Stimulated activated CD8-positive, alpha-beta memory T cell treated with anti-CD3 and anti-CD28 coated beads, Interleukin-7, amount 100 ng/mL, for 4 hours (primary cell): ENCODE measurements at places on chromosomes 3 and 15.

DNA sequence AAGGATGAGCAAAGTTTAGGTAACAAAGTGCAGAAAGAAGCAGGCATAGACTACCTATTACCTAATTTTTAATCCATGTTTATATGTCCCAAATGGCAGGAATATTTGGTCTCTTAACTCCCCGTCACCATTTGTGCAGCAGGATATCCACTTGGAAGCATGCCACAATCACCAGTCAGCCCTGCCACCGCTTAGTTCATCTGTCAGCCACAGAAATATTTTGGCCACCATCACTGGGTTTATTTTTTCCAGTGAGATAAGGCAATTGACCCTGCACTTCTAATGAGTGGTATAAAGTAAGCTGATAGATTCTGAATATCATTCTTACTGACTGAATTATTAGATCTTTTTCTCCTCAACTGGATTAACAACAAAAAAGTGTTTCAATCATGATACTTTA, 152.9 kb upstream of the SOX2 start:
- DNase-seq, result no peak

DNA sequence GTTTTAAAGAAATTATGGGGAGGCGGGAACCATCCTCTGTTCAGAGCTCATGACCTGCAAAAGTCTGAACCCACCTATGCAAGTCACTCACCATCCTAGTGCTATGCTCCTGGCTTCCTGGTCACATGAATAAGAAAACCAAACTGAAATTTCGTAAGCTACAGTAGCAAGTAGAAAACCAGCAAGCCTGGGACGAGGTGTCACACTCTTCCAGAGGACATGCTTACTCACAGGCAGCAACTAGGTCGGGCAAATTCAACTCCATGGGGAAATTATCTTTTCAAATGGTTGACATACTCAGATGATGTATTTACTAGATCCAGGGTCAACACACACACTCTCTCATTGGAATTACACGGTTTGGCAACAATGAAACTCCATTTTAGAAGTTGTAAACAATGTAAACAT, 31.3 kb downstream of the LDHAL6B start:
- DNase-seq, result no peak

- no peak for DNase-seq
Measured at GRCh38 chr3:35665390-35666055, 26.2 kb downstream of the ARPP21 start.

- DNase-seq, result no peak
Measured at GRCh38 chr3:55524565-55525244, 37.6 kb upstream of the WNT5A start.

DNA sequence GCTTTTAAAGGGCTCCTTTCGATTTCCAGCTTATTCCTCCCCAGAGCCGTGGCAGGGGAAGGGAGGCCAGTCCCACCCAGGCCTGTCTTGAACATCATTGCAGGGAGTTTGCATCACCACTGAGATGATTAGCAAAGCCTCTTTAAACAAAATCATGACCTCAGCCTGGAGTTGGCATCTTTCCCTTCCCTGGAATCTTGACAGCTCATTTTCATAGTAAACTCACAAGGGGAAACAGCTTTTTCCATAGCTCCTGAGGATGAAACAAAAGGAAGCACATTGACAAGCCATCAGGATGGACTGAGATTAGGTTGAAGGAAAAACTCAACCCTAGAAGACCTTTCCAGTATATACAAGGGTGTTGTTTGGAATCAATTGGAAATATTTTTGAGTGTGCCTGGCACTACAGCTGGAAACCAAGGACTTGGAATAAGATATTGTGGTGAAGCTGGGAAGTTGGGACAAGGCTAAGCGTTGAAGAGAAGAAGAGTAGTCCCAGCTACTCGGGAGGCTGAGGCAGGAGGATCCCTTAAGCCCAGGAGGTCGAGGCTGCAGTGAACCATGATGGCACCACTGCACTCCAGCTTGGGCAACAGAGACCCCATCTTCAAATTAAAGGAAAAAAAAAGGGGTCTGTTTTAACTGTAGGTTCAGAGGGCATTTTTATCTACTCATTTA, 3.1 kb upstream of the LARP6 start:
- DNase-seq, result no peak

GRCh38 chr15:68612979-68613740, 34.4 kb downstream of the CORO2B start:
- DNase-seq, result no peak

GRCh38 chr15:51846066-51846462, 16.6 kb downstream of the TMOD3 start:
- DNase-seq, result no peak

- no peak for DNase-seq
Measured at GRCh38 chr3:18440066-18440722, 15.1 kb upstream of the SATB1 start.

- DNase-seq, result no peak
Measured at GRCh38 chr3:175065497-175065896, 206.4 kb downstream of the NAALADL2 start.

- DNase-seq, result no peak
Measured at GRCh38 chr3:169034401-169034800, 629.1 kb downstream of the MECOM start.

GRCh38 chr15:54026891-54027290, 48.6 kb downstream of the UNC13C start:
- no peak for DNase-seq

DNA sequence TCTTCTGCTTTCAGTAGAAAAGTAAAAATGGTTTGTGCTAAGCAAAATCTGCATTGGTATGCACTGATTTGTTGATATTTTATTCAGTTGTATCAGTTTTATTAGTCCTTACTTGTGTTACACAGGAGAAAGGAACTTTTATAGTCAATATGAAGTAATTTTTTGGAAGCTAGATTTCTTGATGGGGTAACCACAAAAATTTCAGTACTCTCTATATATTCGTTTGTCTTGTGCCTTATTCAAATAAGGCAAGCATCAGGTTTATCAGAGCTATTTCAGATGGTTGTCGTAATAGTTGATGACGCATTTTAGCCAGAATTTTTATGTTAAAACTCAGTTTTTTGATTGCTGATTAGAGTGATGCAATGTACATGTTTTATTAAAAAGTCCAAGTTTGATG, 50.7 kb upstream of the NIPA1 start:
- DNase-seq, result no peak

- no peak for DNase-seq
Measured at GRCh38 chr15:33737687-33738601, 230.4 kb upstream of the CHRM5 start.

DNA sequence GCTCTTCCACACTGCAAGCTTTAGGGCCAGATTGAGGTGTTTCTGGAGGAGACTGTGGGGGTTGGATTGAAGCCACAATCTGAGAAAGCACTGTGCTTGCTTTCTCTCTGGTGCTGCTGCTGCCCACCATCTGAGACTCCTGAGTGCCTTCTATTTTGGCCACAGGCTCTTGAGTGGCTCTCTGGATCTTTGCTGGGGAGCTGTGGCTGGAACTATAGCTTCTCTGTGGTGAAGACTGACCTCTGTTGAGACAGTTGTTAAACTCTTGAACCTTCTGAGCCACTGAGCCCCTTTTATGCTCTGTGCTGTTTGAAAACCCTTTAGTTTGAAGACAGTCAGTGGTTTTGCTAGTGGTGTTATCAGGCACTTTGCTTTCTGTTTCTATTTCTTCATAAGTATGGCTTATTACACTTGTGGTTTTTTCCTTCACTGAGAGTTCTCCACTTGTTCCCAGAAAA, 108.7 kb upstream of the TSPAN3 start:
- no peak for DNase-seq

DNA sequence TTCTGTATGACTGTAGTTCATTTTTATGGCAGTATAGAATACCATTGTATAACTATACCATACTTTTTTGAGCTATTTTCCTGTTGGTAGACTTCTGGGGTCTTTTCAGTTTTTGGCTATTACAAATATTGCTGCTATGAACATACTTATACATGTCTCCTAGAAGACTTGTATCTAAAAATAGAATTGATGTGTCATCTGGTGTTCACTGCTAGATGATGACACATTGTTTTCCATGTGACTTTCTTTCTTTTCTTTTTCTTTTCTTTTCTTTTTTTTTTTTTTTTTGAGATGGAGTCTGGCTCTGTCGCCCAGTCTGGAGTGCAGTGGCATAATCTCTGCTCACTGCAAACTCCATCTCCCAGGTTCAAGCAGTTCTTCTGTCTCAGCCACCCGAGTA, 69.8 kb downstream of the SH3GL3 start:
- no peak for DNase-seq

- no peak for DNase-seq
Measured at GRCh38 chr3:150293401-150294001, 114.6 kb upstream of the TSC22D2 start.

- DNase-seq, result no peak
Measured at GRCh38 chr3:65996589-65996988, 42.1 kb downstream of the MAGI1 start.

GRCh38 chr3:112773864-112774263, 72.8 kb downstream of the CD200R1L start:
- DNase-seq, result no peak

DNA sequence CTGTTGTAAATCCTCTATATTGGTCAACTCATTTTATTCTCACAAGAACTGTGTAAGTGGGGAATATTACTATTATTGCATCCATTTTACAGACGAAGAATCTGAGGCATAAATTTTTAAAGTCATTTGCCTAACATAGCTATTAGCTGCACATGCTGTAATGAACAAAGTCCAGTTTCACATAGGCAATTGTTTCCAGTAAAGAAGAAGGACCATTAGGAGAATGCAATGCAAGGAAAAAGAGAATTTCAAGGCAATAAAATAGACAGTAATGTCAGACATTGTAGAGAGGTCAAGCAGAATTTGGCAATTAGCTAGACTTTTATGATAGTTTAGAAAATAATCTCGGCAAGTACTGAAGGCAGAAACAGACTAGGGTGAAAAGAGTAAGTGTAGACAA, 578.7 kb upstream of the NECTIN3 start:
- no peak for DNase-seq

DNA sequence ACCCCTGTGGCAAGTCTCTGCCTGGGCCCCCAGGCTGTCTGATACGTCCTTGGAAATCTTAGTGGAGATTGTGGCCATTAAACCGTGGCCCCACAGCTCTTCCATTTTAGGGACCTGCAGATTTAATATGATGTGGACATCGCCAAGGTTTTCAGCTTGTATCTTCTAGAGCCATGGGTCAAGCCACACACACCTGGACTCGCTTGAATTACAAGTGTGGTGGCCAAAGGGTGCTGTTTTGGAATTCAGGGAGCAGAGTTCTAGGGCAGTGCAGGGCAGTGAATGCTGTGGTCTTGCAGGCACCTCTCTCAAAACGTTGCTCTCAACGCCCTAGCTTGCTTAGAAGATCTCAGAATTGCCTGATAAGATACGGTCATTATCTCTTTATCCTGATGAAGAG, 211.2 kb downstream of the ROBO2 start:
- DNase-seq, result no peak

DNA sequence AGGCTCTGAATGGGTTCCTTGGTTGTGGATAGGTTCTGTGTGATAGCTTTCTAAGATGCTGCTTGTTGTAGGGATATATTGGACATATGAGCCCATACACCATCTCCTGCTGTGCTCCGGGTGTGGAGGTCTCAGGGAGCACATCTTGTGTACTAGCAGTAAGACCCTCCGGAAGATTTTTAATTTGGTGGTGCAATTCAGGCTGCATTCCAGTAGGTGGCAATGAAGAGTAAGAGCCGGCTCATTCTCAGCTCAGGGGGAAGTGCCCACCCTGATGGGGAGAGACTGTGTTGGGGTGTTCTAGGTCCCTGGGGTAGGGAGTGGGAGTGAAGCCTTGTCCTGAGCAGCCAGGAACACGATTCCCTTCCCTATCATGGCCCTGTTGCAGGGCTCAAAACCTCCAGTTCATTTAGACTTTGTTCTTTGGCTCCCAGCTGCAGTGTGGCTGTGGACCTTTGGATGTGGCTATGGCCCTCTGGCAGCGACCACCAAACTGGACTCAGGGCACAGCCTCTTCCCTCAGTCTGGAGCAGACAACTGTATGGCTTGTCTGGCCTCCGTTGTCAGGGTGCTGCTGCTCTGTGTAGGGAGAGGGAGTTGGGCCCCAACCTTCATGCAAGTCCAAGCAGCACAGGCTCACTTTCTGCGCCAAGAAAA, 104.7 kb downstream of the UNC13C start:
- DNase-seq, result no peak

GRCh38 chr3:105807701-105808100, 61.1 kb downstream of the CBLB start:
- DNase-seq, result no peak

DNA sequence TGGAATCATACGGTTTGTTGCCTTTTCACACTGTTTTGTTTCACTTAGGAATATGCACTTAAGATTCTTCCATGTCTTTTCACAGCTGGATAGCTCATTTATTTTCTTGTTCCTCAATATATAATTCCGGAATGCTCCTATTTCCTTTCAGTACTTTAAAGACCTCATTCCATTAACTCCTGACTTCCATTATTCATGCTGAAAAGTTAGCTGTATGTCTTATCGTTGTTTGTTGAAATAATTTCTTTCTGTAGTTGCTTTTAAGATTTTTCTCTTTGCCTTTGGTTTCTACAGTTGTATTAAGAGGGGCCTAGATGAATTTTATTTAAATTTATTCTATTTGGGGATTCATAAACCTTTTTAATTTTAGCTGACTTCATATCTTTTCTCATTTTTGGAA, 122.2 kb downstream of the ANXA2 start:
- no peak for DNase-seq

DNA sequence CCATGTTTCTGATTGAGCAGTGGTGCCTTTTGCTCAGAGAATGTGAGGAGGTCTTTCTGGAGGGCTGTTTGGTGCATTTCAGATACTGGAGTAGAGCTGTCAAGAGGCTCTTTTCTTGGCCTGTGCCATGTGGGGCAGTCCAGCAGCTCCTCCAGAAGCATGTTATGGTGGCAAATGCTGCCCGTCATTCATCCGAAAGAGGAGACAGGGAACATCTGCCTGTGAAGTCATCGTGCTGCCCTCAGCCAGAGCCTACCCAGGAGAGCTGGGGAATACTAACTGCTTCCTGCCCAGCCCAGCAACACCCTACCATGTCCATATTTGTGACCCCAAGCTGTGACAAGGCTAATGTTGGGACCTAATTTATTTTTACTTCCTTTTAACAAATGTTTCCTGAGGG, 82.2 kb upstream of the SLC6A6 start:
- no peak for DNase-seq

DNA sequence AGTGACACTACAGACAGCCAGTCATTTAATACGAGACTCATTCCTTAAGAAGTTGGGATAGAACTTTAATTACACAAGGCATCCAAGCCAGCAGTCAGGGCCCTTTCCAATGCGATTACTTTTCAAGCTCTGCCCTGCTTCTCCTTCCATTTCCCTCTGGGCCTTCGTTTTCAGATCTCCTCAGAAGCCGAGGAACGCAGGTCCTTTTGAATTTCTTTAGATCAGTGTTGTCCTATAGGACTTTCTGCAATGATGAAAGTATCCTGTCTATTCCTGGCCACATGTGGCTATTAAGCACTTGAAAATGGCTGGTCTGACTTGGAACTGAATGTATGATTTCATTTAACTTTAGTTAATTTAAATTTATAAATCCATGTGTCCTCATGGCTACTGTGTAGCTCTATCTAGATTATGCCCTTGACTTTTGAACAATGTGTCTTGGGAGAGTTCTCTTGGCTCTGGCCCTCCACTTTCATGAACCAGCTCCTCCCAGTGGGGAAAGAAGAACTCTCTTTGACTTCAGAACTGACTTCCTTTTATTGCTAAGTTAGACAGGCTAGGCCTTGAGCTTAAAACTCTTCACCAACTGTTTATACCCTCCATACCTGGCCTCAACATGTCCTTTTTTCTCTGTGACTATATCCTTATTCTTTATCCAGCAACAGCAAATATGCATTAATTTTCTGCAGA, 22.6 kb downstream of the TGFBR2 start:
- DNase-seq, result no peak
